ENCODE measurements at places on chromosomes 4 and X. TPM values are rescaled to one million over a fixed set of nuclear protein-coding genes. Genes with fewer than 3 reads are reported as not detected.

- no peak for DNase-seq
Measured at GRCh38 chr4:1604706-1605205, 79.4 kb downstream of the FAM53A start.

GRCh38 chrX:11397680-11398079, 104.5 kb downstream of the AMELX start:
- DNase-seq = no peak

DNA sequence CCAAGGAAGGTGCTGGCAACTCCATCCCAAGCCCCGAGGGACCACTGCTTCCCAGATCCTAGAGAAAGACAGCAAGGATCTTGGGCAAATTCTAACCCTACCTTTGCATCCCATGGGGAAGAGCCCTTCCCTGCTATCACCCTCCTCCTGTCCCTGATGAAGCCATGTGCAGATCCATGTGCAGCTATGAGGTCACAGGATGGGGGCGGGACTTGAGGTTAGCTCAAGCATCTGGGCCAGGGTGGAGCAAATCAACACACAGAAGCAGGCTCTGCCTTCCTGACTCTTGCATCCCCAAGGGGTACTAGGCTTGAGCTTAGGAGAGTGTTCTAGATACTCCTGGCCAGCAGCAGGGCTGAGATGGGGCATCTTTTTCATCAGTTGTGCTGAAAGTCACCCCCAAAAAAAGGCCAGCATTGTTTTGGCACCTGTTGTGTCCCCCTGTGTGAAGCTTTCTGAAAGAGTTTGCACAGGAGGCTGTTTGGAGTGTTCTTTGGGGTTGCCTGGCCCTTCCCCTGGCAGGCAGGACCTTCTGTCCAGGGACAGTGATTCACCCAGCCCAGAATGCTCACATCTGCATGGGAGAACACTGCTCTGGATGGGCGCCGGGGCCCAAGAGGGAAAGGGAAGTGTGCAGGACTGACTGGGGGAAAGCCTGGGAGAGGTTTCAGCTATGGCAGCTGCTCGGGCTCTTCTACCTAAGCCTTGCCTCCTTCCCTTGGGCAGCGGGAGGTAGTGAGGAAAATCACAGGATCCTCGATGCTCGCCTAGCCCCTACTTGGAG, 50.8 kb downstream of the PRPS1 start:
- peak; percentile 78 for DNase-seq

Gene DGAT2L6
- not detected for total RNA-seq

All from M059J (cell line).